ENCODE measurements at places on chromosomes 2 and 18.

GRCh38 chr18:37476182-37476581 lies 89.4 kb downstream of the CELF4 start:
- DNase-seq = no peak

DNA sequence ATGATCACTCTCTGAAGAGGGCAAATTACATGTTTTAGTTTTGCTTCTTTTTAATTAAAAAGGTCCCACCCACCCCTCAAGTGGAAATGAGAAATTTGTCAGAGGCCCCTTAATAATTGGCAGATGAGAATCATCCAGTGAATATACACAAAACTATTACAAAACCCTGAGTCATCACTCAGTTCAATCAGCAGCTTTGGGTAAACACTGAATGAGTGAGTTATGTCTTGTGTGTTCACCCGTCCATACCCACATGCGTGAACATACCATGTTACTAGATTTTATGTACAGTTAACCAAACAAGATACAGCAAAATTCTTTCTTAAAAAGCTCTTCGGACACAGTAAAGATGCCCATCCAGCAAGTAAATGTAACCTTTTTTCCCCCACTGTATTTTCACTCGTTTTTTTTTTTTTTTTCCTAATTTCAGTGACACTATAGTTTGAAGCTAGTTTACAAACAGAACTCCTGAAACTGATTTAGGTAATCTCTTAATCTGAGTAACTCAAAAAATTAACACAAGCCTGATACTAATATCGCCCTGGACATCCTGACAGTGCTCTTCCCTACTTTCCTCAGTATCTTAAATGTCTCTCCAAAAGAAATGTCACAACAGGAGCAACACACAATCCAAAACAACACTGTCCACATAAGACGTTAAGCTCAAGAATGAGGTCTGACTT lies 1.4 kb downstream of the PSME4 start:
- DNase-seq = no peak

GRCh38 chr2:100250645-100251044 lies 71.7 kb downstream of the LONRF2 start:
- DNase-seq = no peak

DNA sequence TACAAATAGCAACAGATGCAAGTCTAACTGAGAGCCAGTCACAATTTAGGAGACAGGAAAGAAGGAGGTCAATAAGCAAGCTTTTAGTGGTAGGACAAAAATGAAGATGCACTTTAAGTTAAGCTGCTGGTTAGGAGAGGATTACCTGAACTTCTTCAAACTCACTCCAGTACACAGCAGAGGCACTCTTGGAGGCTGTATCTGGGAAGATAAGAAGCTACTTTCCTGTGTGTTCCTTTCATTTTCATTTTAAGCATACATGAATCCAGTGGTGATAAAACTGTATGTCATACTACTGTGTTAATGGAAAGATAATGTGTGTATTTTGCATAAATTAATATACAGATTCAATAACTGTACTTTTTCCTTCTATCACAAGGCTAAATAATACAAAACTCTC lies 49.6 kb downstream of the HYCC2 start:
- DNase-seq = no peak

DNA sequence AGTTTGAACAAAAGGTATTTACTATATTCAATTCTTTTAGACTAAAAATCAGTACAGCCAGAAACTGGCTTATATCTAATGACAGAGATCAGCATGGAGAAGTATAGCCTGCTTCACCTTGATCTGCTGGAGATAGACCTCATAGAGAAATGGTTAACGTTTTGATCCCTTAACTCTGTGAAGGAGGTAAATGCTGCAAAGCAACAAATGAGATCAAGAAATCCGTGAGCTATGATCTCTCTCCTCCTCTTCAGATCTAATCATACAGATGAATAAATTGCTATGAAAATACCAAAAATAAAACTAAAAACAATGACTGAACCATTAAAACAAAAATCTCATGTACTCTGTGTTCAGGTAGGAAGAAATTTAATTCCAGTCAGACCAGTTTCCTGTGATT lies 42.8 kb downstream of the KLHL14 start:
- DNase-seq = no peak

- DNase-seq = no peak
These were observed 3.3 kb downstream of the NCK2 start for GRCh38 chr2:105747991-105748390.

DNA sequence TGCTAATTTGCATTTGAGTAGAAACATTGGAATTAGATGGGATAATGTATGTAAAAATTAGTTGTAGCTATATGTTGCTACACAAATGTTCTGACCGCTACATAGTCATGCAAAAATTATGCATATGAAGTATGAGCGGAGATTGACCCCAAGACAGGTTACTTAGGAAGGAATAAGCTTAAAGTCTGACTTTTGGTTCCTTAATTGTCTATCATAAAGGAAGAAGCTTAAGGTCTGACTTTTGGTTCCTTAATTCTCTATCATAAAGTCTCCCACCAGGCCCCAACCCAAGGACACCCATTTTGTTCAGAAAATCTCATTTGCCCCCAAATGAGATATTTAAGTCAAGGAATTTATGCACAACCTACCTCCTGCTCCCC lies 106.5 kb downstream of the EVA1A start:
- no peak for DNase-seq

DNA sequence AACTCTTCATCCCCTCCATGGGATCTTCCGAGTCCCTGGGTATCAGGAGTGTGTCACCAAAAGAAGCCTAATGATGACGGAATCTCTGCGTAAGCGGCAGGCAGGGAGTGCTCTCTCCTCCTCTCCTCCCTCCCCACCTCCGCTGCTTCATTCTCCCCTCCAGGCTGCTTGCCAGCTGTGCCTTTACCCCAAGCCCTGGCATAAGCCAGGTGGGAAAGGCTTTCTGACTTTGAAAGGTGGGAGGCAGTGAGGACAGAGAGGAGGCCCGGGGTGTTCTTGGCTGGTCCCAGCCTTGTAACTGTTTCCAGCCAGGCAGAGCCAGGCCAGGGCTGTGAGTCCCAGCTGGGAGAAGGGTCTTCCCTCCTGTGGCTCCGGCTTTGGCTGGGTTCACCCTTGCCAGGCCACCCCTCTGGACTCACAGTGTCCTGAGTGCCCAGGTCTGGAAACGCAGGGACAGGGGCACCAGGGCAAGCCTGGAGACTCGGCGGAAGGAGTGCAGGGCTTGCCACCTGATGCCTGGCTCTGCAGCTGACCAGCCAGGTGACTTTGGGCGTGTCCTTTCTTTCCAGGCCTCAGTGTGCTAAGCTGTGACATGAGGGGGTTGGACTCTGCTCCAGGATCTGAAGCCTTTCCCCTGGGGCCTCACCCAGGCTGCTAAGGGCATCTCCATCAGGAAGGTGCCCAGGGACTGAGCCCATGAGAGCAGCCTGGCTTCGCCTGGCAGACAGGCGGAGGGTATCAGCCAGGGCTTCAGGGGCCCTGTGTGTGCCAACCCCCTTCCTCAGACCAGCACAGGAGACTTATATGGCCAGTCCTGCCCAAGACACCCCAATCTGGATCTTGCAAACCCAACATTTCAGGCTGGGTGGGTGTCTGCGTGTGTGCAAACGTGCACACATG lies 32.7 kb upstream of the HPCAL1 start:
- no peak for DNase-seq
